ENCODE measurements at places on chromosomes 12 and 14. TPM values are rescaled to one million over a fixed set of nuclear protein-coding genes. Genes with fewer than 3 reads are reported as not detected.
A peak's percentile ranks its signal among the peaks of the same experiment; 100 is the strongest.

GRCh38 chr12:78566456-78566855, 298.1 kb upstream of the SYT1 start:
- DNase-seq = no peak

- DNase-seq = no peak
Measured at GRCh38 chr14:31257244-31257553, 49.6 kb upstream of the HECTD1 start.

DNA sequence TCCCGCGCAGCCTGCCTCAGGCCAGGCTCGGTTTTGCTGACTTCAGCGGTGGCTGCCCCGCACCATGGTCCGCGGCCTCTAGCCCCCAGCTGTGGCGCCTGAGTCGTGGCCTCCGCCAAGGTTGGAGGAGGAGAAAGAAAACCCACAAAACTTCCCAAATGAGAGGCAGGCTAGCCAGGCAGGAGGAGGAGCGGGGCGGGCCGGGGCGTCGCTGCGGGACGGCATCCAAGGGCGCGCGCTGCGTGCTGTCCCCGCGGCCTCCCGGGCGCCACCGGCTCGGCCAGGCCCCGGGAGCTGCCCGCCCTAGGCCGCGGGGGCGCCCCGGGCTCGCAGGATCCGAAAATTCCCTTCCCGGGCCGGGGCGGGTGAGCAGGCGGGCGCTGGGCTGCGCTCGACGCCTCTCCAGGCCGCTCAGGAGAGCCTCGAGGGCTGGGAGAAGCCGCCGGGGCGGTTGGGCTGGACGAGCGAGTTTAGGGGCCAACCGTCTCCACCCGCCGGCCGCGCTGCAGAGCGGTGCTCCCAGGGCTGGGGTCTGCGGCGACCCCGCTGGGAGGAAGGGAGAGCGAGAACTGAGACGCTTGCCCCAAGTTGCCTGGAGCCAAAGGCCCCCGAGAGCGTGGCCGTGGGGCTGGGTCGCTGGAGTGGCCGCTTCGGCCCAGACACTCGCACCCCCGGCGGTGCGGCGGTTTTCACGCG, at the start of gene EFS:
TSS of gene EFS (minus strand) at position 137 of the 696 bp plus-strand sequence. CDS start 147 bp downstream, outside the sequence.
- peak; percentile 81 for DNase-seq

- DNase-seq = no peak
Measured at GRCh38 chr12:127401536-127401935, 865.4 kb upstream of the TMEM132C start.

DNA sequence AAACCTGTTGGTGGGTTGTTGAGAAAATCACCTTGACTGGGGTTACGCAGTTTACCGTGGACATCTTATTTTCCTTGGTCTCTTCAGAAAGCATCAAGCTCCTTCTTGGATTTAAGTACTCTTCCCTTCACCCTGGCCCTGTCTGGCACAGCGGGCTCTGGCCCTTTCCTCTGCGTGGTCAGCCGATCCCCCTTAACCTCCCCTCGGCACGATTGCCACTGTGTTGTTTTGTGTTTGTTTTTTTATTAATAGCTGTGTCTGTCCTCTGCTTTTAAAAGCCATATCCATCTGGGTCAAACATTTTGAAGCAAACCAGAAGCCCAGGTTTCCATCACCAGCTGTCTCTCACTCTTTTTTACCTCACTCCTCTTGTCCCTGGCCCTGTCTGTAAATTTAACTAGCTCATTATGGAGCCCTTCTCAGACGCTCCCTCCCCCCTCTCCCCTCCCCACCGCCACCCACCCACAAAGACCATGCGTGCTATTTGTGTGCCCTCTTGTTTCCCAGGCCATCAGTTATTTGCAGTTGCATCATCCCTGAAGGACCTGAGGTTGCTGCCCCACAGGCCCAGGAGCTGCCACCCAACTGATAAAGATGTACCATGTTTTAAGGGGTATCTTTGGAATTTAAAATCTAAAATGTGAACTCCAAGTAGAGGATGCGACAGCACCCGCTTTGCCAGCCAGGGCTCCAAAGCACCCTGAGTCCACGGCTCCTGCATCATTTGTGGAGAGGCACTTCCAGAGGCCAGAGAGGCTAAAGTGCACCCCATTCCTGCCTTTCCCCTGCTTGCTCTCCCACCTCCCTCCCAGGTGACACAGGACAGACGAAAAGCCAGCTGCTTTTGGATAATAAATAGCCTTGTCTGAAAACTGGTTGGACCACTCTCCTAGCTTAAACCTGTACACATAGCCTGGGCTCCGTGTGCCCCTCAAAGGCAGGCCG, 3.9 kb downstream of the BCL11B start:
- peak; percentile 30 for DNase-seq

- DNase-seq = no peak
Measured at GRCh38 chr14:61491224-61491623, 169.8 kb downstream of the PRKCH start.

GRCh38 chr14:62673014-62673755, 372.1 kb downstream of the KCNH5 start:
- no peak for DNase-seq

DNA sequence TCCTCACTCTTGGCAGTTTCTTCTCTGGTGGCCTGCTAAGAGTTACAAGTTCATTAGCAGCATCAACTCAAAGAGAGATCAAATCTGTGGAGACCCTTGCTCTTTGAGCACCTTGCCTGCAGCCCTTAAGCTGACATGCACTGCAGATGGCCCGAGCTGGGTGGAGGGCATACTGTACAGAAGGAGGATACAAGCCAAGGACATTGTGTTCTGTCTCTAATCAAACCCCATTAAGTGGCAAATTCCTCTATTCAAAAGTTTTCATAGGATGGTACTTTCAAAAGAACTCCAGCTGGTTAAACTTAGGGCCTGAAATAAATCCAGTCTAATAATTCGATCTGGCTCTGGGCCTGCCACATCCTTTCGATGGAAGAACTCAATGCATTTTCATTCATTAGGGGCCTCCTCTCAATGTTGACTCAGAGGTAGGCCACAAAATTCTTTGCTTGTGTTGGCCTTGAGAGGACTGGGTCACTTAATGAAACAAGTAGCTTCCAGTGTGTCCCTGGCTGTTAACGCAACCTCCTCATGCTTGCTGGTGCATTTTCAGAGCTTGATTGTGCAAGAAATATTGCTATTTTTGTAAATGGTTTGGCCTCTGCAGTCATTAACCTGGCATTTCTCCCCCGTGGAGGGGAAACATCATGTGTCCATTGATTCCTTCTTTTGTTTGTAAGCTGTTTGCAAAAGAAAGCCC, 318.2 kb downstream of the NUAK1 start:
- DNase-seq = no peak

- no peak for DNase-seq
Measured at GRCh38 chr12:100359822-100360221, 2.9 kb downstream of the SLC17A8 start.

DNA sequence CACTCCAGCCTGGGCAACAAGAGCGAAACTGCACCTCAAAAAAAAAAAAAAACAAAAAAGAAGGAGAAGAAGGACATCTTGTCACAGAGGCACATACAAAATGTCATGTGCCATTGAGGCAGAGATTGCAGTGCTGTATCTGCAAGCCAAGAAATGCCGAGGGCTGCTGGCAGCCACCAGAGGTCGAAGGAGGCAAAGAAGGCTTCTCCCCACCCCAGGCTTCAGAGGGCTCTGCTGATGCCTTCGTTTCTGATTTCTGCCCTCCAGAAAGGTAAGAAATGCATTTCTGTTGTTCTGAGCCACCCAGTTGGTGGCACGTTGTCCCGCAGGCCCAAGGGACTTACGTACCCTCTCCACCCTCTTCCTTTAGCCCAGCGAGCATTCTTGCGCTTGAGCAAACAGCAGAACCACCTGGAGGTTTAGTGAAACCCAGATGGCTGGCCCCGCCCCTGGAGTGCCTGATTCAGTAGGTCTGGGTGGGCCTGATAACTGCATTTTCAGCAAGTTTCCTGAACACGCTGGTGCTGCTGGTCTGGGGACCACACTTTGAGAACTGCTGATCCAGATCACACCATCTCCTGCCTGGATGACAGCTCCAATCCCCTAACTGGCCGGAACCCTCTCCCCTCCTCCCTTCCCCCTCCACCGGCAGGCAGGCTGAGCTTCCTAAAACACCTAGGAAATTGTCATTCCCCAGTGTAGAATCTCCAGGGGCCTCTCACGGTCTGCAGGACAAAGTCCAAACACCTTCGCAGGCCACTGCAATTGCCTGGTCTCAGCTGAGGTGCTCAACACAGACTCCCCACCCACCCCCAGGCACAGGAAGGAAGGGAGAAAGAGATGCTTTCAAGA, 21.1 kb upstream of the SCARB1 start:
- DNase-seq = no peak

DNA sequence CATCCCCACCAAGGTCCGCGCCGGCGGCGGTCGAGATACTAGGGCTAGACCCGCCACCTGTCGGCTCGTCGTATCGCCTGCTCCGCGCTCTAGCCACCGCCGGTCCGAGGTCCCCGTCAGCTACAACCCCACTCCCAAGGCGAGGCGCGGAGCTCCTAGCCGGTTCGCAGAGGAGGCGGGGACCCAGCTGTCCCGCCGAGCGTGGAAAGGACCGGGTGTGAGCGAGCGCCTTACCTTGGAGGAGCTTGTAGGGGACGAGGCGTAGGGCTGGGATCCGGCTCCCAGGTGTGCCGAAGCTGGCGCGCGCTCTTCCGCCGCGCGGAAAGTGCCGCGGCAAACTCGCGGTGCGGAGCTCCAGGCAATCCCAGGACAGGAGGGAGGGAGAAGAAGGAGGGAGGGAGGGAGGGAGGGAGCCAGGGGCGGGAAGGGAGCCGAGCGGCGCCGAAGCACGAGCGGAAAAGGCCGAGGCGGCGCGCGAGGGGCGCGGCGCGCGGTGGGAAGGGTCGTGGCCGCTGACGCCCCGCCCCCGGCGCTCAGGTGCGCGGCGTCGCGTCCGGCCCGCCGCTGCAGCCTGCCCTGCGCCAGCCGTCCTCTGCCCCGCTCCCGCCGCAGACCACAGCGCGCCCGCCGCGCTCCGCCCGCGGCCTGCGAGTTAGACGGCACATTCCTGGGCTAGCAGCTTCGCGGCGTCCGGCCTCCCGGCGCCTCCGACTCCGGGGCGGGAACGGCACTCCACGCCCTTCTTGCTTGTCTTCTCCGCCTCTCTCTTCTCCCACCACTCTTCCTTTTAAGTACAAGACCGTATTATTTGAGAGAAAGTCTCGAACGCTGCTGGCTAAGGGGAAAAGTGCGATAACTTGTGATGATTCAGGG, at the start of gene PAWR:
TSS of gene PAWR (minus strand) at position 327 of the 873 bp plus-strand sequence. CDS start 720 bp downstream, outside the sequence.
- peak; percentile 93 for DNase-seq

- DNase-seq = no peak
Measured at GRCh38 chr14:54722791-54723432, 156.0 kb downstream of the SAMD4A start.

GRCh38 chr12:38875586-38876228, 29.7 kb downstream of the CPNE8 start:
- DNase-seq = no peak

DNA sequence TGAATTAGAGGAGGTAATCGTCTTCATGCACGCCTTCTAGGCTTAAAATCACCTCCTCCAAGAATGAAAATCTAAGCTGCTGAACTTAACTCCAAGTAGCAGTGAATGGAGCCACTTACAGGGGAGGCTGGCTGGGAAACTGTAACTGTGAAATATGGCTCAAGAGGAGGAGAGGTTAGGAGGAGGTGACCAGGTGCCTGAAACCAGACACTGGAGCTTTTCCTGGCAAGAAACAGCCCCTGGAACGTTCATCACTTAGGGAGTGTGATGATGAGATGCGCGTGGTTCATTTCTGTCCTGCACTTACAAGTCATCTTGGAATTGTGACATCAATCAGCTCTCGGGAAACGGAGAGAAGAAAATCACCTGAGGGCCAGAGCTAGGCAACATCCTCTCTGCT, 62.3 kb upstream of the TMEM132C start:
- peak; percentile 41 for DNase-seq

DNA sequence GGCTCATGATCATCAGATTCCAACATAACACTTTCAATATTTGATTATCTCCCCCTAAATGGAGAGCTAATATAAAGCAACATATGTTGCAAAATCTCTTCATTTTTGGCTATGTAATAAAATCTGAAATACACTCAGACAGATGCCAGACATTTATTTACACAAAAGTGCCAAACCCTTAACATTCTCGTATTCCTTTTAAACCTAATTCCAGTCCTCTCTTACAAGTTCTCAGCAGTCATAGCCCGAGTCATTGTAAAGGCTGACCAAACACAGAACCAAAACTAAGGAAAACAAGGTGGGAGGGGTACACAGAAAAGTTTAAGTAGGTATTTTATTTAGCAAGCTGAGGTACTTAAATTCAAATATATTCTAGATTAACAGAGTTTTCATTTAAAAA, 81.4 kb downstream of the LRP6 start:
- no peak for DNase-seq

DNA sequence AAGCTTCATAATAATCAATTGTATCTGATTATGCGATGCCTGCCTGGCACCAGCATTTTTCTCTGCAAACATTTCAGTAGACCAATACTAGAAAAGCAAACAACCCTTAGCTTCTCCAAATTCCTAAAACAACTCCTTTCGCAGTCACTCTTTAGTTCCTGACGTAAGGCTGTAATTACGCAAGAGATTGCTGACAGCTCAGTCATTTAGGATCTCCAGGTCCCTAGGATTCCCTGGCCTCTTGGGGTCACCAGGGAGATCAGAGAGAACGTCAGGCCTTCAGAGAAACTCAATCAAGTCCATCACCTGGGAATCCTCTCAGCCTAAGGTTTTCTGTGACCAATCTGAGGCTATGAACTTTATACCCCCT, 390.6 kb downstream of the PAWR start:
- no peak for DNase-seq

GRCh38 chr14:38285962-38286361, 30.1 kb upstream of the CLEC14A start:
- DNase-seq = no peak

GRCh38 chr14:69485315-69485660, 760 bp downstream of the PLEKHD1 start:
- DNase-seq = no peak

DNA sequence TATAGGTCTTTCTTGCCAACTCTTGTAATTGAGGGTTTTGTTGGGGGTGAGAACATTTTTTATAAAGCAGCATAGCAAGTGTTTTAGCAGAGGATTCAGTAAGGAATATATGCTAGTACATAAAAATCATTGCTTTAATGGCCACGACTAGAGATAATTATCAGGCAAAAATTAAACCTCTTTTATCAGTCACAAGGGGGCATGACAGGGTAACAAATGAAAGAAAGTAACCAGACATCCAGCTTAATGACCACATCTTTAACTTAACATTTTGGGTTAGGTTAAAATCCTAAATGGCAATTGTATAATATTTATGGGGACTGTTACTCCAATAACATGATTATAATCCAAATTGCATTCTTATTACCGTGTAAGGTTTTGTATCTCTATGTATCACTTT, 119.6 kb downstream of the LRRIQ1 start:
- peak; percentile 40 for DNase-seq

DNA sequence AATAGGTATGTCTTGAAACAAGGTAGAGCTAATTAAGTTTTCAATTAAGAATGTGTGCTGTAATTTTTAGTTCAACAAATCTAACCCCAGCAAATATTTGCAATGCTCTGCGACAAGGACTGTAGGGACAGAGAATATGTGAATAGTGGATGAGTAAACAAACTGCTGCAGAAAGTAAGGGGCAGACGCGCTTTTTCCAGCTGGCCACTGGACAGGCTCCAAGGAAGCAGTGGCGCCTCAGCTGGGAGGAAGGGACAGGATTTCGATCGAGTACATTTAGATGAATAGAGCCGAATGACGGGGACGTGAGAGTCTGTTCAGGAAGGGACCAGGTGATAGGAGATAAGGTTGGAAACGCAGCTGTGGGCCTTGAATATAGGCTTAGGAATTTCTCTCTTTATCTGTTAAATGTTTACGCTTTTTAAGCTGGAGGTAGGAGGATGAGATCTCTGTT, 69.3 kb downstream of the ELK3 start:
- no peak for DNase-seq

LRRC9 gene
- not detected for polyA plus RNA-seq

NYNRIN gene
- polyA plus RNA-seq = 4.4 TPM

DLGAP5 gene
- polyA plus RNA-seq = not detected

MLF2 gene
- 289 TPM for polyA plus RNA-seq

VRTN gene
- not detected for polyA plus RNA-seq

TOMM20L gene
- polyA plus RNA-seq = not detected

GPD1 gene
- polyA plus RNA-seq = 139 TPM

Data from kidney (tissue), 22 donors.